ENCODE measurements at places on chromosomes 7 and 10.

- DNase-seq = no peak
These were observed 1290.3 kb downstream of the XPNPEP1 start for GRCh38 chr10:108633046-108633445.

- no peak for DNase-seq
These were observed 100.2 kb upstream of the SAMD8 start for GRCh38 chr10:75011221-75011620.

GRCh38 chr10:7967035-7967434 is 87.5 kb upstream of the GATA3 start:
- no peak for DNase-seq

DNA sequence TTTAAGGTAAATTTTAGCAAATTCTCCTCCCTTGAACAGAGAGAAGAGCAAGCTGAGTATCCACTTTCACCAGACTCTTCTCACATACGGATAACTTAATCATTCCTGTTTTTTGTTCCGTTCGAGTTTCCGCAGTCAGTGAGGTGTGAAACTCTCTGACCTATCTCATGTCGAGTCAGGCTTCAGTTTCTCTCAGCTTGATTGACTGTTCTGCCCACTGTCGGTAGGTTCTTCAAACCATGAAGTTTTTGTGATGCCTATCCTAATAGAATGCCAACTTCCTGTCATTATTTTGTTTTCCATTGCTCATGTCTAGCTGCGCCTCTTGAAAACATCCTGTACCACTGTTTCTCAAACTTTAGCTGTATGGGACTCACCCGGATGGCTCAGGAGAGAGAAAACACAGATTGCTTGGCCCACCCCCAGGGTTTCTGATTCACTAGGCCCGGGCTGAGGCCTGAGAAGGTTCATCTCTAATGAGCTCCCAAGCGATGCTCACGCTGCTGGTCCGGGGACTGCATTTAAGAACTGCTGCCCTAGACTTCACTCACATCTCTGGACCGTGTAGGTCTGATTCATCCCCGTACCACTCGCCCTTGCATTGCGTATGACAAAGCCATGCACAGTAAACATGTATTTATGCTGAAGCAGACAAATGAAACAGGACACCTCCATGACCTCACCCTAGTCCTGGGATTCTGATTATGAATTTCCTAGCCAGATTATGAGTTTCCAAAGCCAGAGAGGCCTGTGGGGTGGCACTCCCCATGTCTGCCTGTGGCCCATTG is 208.4 kb upstream of the AGK start:
- DNase-seq = no peak

DNA sequence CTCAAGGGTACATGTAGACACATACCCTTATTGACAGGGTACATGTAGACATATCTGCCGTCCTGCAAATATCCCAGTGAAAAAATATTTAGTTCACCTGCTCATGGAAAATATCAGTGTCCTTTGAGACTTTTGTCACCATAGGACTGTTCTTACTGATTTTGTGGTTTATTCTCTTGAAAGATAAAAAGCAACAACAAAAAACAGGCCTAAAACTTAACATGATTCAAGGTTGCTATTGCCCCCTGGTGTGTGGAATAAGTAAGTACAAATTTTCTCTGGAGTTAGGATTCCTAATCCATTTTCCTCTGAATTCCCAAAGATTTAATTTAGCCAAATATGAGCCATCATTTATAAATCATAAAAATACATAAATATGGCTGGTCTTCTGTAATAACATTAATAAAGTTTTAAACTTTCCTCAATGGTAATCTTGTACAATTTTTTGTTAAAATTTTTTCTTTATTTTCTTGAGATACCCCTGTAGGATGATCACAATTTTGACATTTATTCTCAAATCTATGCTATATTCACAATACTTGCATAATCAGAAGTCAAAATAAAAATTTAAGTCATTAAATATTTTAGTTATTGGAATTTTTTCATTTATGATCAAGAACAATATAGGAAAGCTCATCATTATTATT is 741.4 kb upstream of the POT1 start:
- DNase-seq = no peak

GRCh38 chr7:27651702-27652101 is 11.0 kb downstream of the HIBADH start:
- no peak for DNase-seq

GRCh38 chr10:6657196-6657595 is 77.1 kb upstream of the PRKCQ start:
- DNase-seq = no peak

DNA sequence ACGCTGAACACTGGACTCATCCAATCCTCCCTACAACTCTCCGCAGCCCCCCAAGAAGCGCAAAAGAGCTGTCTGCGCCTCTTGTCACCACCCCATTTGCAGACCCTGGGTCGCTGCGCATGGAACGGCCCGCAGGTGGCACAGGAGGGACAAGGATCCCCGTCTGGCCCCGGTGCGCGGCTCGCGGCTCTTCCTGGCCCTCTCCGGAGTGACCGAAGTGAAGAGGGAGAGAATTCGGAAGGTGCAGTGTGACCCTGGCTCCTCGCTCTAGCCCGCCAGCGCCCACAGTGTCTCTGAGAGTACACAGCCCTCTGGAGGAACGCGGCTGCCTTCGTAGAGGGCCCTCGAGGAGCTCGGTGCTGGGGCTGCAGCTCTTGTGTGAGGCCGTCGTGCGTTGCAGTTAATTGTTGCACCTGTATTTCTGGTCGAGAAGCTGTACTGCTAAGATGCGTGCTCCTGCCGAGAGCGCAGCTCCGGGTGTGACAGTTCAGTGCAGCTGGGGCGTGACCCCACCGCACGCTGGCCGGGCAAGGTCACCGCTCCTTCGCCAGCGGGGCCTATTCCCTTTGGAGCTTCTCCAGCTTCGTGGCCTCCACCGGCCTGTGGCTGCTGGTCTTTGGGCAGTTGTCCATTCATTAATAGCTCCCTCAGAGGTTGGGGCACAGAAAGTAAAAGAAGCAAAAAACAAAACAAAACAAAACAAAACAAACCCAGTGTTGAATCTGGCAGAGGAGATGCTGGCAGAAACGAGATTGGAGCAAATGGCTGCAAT is 119.0 kb downstream of the SEC23IP start:
- no peak for DNase-seq

DNA sequence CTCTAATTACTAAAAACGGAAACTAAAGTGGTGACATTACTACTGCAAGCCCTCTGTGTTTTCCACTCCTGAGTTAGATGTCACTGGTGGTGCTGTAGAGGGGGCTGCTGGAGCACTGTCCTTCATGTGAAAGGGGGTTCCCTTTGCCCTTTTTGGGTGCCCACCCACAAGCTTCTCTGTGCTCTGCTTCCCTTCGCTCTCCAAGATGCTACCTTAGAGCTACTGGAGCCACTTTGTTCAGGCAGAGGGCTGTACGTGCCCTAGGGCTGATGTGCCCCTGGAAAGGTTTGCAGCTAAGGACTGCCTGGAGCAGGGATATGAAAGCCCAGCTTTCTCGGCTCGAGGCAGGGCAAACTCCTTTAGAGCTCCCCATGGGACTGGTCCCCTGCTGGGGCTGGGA is 28.3 kb downstream of the EMX2 start:
- no peak for DNase-seq

GRCh38 chr7:114856625-114857024 is 65.3 kb upstream of the MDFIC start:
- DNase-seq = no peak

GRCh38 chr10:126090911-126091728 is 194.8 kb downstream of the FANK1 start:
- no peak for DNase-seq

GRCh38 chr10:110378006-110378405 is 73.3 kb upstream of the SMNDC1 start:
- DNase-seq = no peak

- no peak for DNase-seq
These were observed 19.4 kb downstream of the MAGI2 start for GRCh38 chr7:79434098-79434497.

DNA sequence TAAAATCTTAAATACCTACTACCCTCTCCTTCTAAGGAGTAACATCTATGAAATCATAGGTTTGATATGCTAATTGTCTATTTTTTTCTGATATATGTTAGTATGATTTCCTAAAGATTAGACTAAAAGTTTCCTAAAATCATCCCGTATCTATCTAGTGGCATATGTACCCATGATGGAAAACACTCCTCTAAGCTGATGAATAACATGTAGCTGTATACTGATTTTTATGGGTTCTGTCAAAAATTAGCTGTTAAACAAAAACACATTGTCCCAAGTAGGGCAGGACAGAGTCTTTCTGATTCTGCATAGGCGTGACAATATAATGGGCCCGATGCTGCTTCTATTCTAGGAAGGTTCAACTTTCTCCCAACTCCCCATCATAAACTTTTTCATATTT is 79.9 kb downstream of the ADAM22 start:
- no peak for DNase-seq

DNA sequence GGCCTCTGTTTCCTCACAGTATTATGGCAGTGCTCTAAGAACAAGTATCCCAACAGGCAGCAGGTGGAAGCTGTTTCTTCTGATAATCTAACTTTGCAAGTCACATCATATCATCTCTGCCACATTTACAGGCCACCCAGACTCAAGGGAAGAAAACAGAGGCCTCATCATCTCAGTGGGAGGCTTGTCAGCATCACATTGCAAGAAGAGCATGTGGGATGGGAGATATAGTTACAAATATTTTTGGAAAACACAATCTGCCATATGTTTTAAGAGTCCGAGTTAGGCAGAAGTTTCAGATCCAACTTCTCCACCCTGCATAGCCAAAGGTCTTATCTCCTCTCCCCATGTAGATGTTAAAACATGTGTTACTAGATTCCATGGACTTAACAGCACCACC is 130.4 kb upstream of the PDE1C start:
- no peak for DNase-seq

DNA sequence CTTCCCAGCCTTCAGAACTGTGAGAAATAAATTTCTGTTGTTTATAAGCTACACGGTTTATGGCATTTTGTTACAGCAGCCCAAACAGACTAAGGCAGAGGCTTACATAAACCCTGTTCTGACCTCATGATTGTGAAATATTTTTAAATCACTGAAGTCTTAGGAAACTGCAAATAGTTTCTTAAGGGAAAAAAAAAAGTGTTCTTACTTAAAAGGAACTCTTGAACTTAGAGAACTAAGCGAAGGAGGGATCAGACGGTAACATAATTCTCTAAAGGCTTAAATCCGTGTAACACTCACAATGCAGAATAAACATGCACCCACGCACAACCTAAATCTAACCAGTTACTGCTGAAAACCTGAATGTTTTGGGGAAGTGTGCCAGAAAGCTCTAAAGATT is 749.1 kb upstream of the LRRTM3 start:
- DNase-seq = no peak

DNA sequence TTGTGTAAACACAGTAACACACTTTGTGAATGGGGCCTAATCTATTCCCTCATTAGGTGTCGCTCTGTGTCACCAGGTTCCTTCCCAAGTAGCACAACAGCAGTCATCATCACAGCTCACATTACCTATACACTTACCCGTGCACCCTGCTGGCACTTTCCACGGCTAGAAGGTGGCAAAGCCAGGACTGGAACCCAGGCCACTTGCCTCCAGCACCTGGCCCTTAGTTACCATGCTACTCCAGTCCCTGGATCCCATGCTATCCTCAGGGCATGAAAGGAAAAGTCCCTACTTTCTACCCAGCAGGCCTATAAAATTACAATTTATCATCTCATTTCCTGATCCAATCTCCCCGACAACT is 18.4 kb downstream of the SMURF1 start:
- DNase-seq = no peak

DNA sequence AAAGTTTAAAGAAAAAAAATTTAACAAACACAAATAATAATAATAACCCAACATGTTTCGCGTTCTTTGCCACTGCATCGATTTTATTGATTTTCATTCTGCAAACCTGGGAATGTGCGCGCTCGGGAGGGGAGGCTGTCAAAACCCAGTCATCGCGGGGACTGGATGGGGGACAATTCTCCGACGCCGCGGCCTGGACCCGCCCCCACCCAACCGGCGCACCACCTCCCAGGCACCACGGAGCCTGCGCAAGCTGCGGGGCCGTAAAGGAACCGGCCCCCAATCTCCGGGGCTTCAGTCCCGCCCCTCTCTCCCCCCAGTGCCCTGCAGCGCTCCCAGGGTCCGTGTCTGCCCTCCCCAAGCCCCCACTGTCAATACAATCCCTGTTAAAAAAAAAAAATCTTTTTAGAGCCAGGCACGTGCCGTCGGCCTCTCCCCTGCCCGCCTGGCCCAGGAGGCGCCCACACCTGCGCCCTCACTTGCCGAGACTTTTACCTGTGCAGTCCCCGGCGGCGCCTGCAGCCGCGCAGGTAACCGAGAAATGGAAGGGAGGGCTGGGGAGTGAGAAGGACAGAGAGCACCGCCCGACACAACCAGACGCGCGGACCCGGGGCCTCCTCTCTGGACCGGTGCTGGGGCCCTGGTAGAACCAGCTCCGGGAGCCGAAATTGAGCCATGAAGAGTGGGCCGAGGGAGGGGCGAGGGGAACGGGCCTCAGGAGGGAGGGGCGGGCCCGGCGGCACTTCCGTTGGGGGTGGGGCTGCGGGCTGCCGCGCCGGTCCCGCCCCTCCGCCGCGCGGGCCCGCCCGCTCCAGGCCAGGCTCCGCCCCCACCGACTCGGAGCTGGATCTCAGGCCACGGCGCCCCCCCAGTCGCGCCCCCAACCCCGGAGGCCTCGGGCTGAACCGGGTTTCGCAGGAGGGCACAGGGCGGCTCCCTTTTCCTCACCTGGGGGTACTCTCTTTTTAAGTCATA is 7.6 kb upstream of the ZNF503 start:
- no peak for DNase-seq

DNA sequence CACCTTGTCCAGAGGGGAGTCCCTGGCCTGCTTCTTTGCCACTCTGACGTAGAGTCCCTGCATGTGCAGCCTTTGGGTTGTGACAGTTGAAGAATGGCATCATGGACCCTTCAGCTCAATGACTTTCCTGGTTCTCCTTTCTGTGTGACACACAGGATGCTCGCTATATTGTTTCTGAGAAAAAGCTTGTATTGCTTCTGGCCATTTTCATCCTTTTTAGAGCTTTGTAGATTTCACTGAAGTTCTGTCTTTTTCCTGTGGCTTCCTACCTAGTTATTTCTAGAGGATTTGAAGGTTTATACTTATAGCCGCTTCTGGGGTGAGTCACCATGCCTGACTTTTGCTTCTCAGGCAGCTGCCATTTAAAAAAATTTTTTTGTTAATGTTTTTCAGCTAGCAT is 27.0 kb downstream of the SND1 start:
- no peak for DNase-seq

DNA sequence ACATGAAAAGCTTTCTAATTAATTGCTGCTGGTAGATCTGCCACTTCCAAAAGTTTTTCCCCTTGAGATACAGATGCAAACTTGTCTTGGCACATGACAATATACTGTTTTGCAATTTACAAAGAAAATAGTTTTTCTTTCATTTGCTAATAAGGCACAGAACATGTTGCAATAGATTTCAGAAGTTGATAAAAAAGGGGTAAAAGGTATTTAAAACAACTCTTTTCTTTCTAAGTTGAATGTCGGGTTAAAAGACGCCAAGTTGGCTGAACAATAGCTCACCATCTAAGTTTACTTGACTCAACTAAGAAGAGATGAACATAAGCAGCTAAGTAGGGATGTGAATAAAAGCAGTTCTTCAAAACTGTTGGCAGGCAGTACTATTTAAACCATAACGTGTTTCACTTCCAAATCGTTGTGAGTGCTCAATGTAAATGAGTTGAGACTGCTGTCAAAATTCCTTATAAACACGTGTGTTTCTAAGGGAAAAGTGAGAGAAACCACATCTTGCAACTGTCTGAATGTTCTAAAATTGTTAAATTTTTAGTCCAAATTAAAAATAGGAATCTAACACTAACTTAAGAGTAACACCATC is 14.5 kb upstream of the THSD7A start:
- DNase-seq = no peak

GRCh38 chr10:91864099-91864498 is 45.2 kb downstream of the FGFBP3 start:
- no peak for DNase-seq
